Progenitor cell of endocrine pancreas (in vitro differentiated cells): ENCODE measurements at places on chromosomes 1 and 21. TPM values are rescaled to one million over a fixed set of nuclear protein-coding genes. Genes with fewer than 3 reads are reported as not detected.
A peak's percentile ranks its signal among the peaks of the same experiment; 100 is the strongest.

DNA sequence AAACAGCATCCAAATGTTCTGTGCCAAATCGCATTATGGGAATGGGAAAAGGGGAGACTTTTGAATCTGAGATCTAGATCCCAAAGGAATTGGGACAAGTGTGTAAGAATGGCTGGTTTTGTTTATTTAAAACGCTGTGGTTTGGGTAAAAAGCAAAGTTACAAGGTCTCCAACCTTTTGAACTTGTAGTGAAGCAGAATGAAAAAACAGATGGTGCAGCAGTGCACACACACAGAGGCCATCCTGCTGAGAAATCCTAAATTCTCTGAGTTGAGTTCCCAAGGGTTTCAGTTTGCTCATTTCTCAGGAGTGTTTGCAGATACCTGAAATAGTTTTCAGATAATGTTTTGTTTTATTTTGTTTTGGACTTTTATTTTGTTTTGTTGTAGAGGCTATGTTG, 80.2 kb upstream of the CD1D start:
- H3K4me1 ChIP-seq: peaks cover 8% of the 10 kb centered on the region
- H3K36me3 ChIP-seq: no peaks in the 10 kb centered on the region
- no peak overlapping the region for H3K4me3 ChIP-seq
- DNase-seq: no peak
- peaks cover 25% of the 10 kb centered on the region for H3K27me3 ChIP-seq

GRCh38 chr1:154884869-154885701, 15.0 kb upstream of the KCNN3 start:
- peaks cover 10% of the 10 kb centered on the region for H3K27me3 ChIP-seq
- H3K27ac ChIP-seq: no peak overlapping the region
- peaks cover 5% of the 10 kb centered on the region for H3K4me1 ChIP-seq
- no peak for DNase-seq
- H3K4me3 ChIP-seq: no peak overlapping the region
- no peaks in the 10 kb centered on the region for H3K36me3 ChIP-seq

DNA sequence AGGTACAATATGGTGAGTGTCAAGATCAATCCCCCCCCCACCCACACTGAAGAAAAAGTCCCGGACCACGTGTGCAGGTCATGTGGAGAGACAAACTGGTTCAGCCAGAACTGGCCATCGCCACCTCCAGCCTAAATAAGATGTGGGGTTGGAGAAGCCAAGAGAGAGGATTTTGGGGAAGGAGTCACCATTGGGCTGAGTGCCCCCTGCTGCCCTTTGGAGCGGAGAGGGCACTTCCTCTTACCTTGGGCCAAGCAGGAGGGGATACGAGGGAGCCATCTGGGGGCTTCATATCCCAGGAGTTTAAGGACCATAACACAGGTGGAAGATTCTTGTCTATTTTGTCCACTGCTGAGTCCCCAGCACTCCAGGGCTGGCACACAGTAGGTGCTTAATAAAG, 2.6 kb upstream of the TNFRSF1B start:
- no peak for DNase-seq
- H3K4me3 ChIP-seq: no peak overlapping the region
- H3K27me3 ChIP-seq: peaks cover 55% of the 10 kb centered on the region
- H3K36me3 ChIP-seq: no peaks in the 10 kb centered on the region
- H3K27ac ChIP-seq: no peak overlapping the region

- H3K4me3 ChIP-seq: no peak overlapping the region
- no peak for DNase-seq
- peaks cover 17% of the 10 kb centered on the region for H3K36me3 ChIP-seq
- H3K4me1 ChIP-seq: peaks cover 19% of the 10 kb centered on the region
- H3K27ac ChIP-seq: no peak overlapping the region
These were observed 78.1 kb downstream of the RERE start for GRCh38 chr1:8739377-8739776.

GRCh38 chr21:33829844-33830243, 85.8 kb downstream of the ATP5PO start:
- DNase-seq: no peak
- H3K4me1 ChIP-seq: no peaks in the 10 kb centered on the region
- H3K27ac ChIP-seq: peak overlapping the region; percentile 43

- H3K4me3 ChIP-seq: no peak overlapping the region
- H3K36me3 ChIP-seq: peaks cover 3% of the 10 kb centered on the region
- H3K27me3 ChIP-seq: no peaks in the 10 kb centered on the region
- H3K27ac ChIP-seq: no peak overlapping the region
- no peak for DNase-seq
These were observed 115.3 kb downstream of the CYYR1 start for GRCh38 chr21:26457817-26458216.

- peaks cover 35% of the 10 kb centered on the region for H3K4me1 ChIP-seq
- H3K27ac ChIP-seq: no peak overlapping the region
- no peak overlapping the region for H3K4me3 ChIP-seq
- no peak for DNase-seq
These were observed 2.9 kb downstream of the NECTIN4 start for GRCh38 chr1:161086457-161086856.

- H3K27me3 ChIP-seq: no peaks in the 10 kb centered on the region
- DNase-seq: no peak
- H3K4me3 ChIP-seq: no peak overlapping the region
- H3K27ac ChIP-seq: no peak overlapping the region
- H3K36me3 ChIP-seq: no peaks in the 10 kb centered on the region
These were observed 99.6 kb upstream of the ZC3H11B start for GRCh38 chr1:219712506-219712905.

DNA sequence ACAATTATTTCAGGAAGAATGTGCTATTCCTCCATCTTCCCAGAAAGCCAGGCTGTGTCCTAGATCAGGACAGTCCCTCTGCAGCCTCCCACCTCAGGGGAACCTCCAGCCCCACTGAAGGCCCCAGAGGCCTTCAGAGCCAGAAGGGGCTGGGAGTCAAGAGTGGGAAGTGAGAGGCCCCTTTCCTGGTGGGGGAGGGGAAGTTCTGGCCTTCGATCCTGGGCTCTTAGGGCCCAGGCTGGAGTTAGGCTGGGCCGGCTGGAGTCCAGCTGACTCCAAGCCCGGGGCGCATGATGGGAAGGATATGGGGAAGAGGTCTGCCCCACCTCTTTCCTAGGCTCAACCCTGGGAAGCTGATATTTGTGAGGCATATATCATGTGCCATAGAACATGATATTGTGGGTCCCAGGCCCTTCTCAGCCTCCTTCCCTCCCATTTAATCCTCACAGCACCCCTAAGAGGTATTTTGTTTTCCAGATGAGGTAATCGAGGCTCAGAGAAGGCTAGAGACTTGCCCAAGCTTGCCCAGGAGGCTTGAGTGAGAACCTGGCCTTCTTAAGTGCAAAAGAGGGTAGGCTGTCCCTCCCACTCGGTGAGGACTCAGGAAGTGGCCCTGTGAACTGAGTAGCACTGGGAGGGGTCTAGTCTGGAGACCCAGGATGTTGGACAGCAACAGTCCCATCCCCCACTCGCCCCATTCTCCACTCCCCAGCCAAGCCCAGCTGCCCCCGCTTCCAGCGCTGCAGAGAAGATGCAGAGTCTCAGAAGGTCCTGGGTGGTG, 18.6 kb upstream of the HSPG2 start:
- no peaks in the 10 kb centered on the region for H3K36me3 ChIP-seq
- H3K4me3 ChIP-seq: no peak overlapping the region
- peaks cover 19% of the 10 kb centered on the region for H3K4me1 ChIP-seq
- no peak overlapping the region for H3K27ac ChIP-seq
- no peak for DNase-seq
- no peaks in the 10 kb centered on the region for H3K27me3 ChIP-seq

PAPPA2 gene
- total RNA-seq: 4.1 and 4.2 TPM in 2 replicates

CFAP74 gene
- 0.36 and 0.93 TPM in 2 replicates for total RNA-seq

GOLT1A gene
- total RNA-seq: 4.2 and 5.0 TPM in 2 replicates

CENPF gene
- 62.1 and 62.8 TPM in 2 replicates for total RNA-seq

S100A2 gene
- total RNA-seq: 0.36 and 1.6 TPM in 2 replicates

CLDN19 gene
- 7.8 and 8.2 TPM in 2 replicates for total RNA-seq
